ENCODE measurements at places on chromosomes 2 and 18. TPM values are rescaled to one million over a fixed set of nuclear protein-coding genes. Genes with fewer than 3 reads are reported as not detected.

- H3K27ac ChIP-seq, result no peak overlapping the region
- no peak overlapping the region for H3K4me3 ChIP-seq
- no peaks in the 10 kb centered on the region for H3K4me1 ChIP-seq
- H3K27me3 ChIP-seq, result no peaks in the 10 kb centered on the region
Measured at GRCh38 chr2:87401726-87402345, 346.1 kb upstream of the PLGLB2 start.

DNA sequence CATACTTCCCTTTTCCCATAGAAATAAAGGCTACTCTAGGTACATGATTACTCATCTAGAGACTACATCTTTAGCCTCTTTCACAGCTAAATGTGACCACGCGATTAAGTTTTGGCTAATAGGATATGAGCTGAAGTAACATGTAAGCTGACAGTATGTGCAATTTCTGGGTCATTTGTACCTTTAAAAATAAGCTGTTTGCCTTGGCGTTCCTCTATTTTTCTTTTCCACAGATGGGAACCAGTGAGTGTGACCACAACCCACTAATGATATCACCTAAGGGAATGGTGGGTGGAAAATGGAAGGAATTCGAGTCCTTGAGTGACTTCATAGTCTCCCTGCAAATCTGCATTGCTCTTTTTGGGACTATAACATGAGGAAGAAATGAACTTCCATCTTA, 11.7 kb upstream of the NABP1 start:
- H3K4me3 ChIP-seq, result no peak overlapping the region
- H3K36me3 ChIP-seq, result no peaks in the 10 kb centered on the region
- no peak overlapping the region for H3K27ac ChIP-seq
- DNase-seq, result no peak

GRCh38 chr2:80454628-80455027, 150.1 kb upstream of the LRRTM1 start:
- no peak overlapping the region for H3K4me3 ChIP-seq
- no peaks in the 10 kb centered on the region for H3K4me1 ChIP-seq
- no peak overlapping the region for H3K27ac ChIP-seq
- H3K36me3 ChIP-seq, result no peaks in the 10 kb centered on the region
- H3K27me3 ChIP-seq, result no peaks in the 10 kb centered on the region

DNA sequence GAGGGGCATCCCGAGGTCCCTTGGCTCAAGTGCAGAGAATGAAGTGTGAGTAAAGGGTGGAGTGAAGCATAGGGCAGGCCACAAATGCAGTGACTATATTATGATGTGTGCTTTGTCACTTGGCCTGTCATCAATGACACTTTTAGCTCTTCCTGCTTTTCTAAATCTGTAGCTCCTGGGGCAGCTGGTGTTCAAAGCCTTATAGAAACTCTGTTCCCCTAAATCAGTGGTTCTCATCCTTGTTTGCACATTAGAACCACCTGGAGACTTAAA, 135.6 kb upstream of the LGALSL start:
- H3K27me3 ChIP-seq, result no peaks in the 10 kb centered on the region
- no peak for DNase-seq

GRCh38 chr2:241767464-241768250, 9.0 kb upstream of the GAL3ST2 start:
- H3K36me3 ChIP-seq, result no peaks in the 10 kb centered on the region
- DNase-seq, result no peak
- H3K4me3 ChIP-seq, result no peak overlapping the region
- H3K27ac ChIP-seq, result no peak overlapping the region
- H3K4me1 ChIP-seq, result peaks cover 26% of the 10 kb centered on the region

DNA sequence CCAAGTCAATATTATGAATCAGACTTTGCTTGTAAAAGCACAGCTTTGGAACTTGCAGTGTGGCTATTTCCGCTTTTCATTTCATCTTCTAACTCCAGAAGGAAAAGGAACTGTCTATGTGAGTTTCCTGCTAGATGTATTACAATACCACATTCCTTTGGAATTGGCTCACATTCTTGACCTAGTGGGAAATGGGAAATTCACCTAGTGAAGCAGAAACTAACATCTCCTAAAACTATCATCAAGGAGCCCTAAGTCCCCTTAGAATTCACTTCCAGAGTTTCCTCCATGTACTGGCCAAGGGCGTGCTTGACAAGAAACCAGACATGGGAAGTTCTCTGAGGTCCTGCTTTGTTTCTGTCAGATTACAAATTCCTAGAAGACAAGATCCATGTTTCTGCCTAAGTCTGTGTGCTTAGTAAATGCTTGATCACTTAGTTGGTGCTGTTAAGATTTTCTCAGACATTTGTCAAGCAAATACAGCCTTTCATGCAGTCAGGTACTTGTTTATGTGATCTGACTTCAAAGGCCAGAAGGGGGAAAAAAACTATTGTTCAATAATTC, 275.7 kb upstream of the FN1 start:
- no peaks in the 10 kb centered on the region for H3K4me1 ChIP-seq
- no peak overlapping the region for H3K27ac ChIP-seq
- H3K4me3 ChIP-seq, result no peak overlapping the region
- DNase-seq, result no peak
- no peaks in the 10 kb centered on the region for H3K27me3 ChIP-seq

GRCh38 chr2:63631501-63631900, 42.7 kb downstream of the MDH1 start:
- no peak for DNase-seq
- no peak overlapping the region for H3K27ac ChIP-seq
- no peaks in the 10 kb centered on the region for H3K4me1 ChIP-seq
- H3K27me3 ChIP-seq, result no peaks in the 10 kb centered on the region

- no peaks in the 10 kb centered on the region for H3K36me3 ChIP-seq
- H3K27ac ChIP-seq, result no peak overlapping the region
- DNase-seq, result no peak
- no peaks in the 10 kb centered on the region for H3K4me1 ChIP-seq
Measured at GRCh38 chr2:71511776-71512175, 58.4 kb downstream of the DYSF start.

GRCh38 chr18:76373297-76373696, 121.7 kb downstream of the ZNF516 start:
- peaks cover 4% of the 10 kb centered on the region for H3K36me3 ChIP-seq
- DNase-seq, result no peak
- H3K4me1 ChIP-seq, result peaks cover 45% of the 10 kb centered on the region
- no peak overlapping the region for H3K27ac ChIP-seq

DNA sequence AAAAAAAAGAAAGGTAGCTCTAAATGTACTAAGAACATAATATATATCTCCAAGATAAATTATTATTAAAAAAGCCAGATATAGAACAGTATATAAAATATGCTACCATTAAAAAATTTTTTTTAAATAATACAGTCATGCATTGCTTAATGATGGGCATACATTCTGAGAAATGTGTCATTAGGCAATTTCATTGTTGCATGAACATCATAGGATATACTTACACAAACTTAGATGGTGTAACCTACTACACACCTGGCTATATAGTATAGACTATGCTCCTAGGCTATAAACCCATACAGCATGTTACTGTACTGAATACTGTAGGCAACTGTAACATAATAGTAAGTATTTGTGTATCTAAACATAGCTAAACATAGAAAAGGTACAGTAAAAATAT, 18.3 kb upstream of the LAPTM4A start:
- H3K27me3 ChIP-seq, result no peaks in the 10 kb centered on the region
- no peak for DNase-seq
- no peak overlapping the region for H3K4me3 ChIP-seq
- H3K27ac ChIP-seq, result no peak overlapping the region
- H3K36me3 ChIP-seq, result no peaks in the 10 kb centered on the region

- no peaks in the 10 kb centered on the region for H3K36me3 ChIP-seq
- H3K4me1 ChIP-seq, result no peaks in the 10 kb centered on the region
- no peak overlapping the region for H3K27ac ChIP-seq
- H3K4me3 ChIP-seq, result no peak overlapping the region
- DNase-seq, result no peak
- no peaks in the 10 kb centered on the region for H3K27me3 ChIP-seq
Measured at GRCh38 chr2:33791625-33792024, 192.5 kb upstream of the FAM98A start.

GRCh38 chr2:49108851-49109250, 45.5 kb downstream of the FSHR start:
- no peak overlapping the region for H3K4me3 ChIP-seq
- no peaks in the 10 kb centered on the region for H3K27me3 ChIP-seq
- DNase-seq, result no peak

DNA sequence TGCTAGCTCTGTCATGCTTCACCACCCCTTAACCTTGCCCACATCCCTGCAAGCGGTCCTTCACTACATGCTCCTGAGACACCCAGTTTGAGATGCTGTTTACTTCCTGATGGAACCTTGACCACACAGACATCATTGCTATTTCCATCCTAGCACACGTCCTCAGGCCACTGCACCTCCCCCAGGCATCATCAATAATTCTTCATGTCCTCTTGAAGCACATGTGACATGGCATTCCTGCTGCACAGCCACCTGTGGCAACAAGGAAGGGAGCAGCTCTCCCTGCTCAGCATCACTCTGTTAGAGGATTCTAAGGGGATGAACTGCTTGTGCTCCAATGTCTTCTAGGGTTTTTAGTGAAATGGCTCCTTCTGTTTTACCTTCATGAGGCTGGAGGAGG, 26.1 kb upstream of the ST3GAL5 start:
- no peaks in the 10 kb centered on the region for H3K27me3 ChIP-seq
- no peak overlapping the region for H3K27ac ChIP-seq
- no peak for DNase-seq
- no peaks in the 10 kb centered on the region for H3K4me1 ChIP-seq

Gene LONRF2
- 0.13 TPM for total RNA-seq

Gene VRK2
- 27.6 TPM for total RNA-seq

Gene TBR1
- not detected for total RNA-seq

Gene M1AP
- total RNA-seq, result not detected

Gene SP140L
- total RNA-seq, result 32.5 TPM

Gene ALLC
- total RNA-seq, result not detected

Gene PDE1A
- not detected for total RNA-seq

Gene RASGRP3
- 3.5 TPM for total RNA-seq

Data from CD8-positive, alpha-beta memory T cell (primary cell).